ENCODE measurements at places on chromosomes 5 and 9. TPM values are rescaled to one million over a fixed set of nuclear protein-coding genes. Genes with fewer than 3 reads are reported as not detected.

WDR38 gene
- not detected for total RNA-seq

IGFBPL1 gene
- not detected for total RNA-seq

WDR41 gene
- total RNA-seq, result 33.0 TPM

FLT4 gene
- 6.0 TPM for total RNA-seq

C9orf152 gene
- not detected for total RNA-seq

TEK gene
- total RNA-seq, result not detected

TXN gene
- total RNA-seq, result 321 TPM

DNA sequence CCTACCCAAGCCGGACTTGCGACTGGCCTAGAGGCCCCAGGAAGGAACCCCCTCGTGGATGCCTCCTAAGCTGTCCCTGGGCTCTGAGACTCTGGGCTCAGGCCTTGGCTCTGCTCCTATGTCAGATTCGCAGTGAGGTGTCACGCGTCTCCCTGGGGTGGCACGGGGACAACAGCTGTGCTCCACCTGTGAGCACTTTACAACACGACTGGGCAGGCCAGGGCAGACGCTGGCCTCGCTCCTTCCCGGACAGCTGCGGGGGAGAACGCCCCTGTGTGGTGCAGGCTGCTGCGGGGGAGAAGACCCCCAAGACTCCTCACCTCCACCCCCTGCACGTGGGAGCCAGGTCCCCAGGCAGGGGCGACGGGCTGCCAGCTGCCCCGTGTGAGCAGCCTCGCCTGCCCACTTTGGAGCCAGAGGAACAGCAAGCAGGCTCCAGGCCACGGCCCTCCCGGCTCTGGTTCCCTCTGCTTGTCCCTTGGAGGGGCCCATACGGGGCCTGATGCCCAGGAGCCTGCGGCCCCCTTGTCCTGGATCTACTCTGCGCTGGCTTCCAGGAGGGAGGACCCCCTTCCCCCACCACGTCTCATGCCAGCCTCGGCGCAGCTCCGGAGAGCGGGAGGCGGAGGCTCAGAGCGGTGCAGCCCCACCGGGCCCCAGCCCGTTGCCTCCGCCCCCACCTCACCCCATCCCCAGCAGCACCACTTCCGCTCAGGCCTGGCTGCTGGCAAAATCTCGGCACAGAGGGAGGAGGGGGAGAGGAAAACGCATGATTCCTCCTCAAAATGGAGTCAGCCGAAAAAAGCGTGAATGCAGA lies 36.0 kb downstream of the SARDH start:
- peak overlapping the region; percentile 76 for H3K4me3 ChIP-seq
- peak overlapping the region; percentile 92 for H3K27ac ChIP-seq
- H3K4me1 ChIP-seq, result peaks cover 29% of the 10 kb centered on the region
- peak; percentile 68 for DNase-seq

DNA sequence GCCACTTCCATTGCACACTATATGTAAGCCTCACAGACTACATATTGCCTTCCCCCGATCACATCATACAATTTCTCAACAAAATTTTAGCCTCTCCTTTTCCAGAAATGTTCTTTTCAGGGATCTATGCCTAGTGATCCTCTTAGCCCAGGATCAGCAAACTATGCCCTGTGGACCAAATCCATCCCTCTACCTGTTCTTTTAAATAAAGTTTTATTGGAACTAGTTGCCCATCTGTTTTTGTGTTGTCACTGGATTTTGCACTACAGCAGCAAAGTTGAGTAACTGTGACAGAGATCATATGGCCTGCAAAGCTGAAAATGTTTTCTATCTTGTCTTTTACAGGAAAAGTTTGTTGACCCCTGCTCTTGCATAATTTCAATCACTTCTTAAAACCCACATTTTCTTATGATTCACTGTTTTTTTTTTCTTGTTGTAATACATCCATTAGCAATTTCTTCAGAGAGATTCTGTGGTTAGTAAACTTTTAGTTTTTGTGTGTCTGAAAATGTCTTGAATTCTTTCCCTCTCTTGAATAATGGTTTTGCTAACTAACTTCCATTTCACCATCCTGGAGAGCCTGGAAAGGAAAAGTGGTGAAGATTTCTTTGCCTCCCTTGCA lies 7.1 kb downstream of the TXNDC8 start:
- H3K36me3 ChIP-seq, result no peaks in the 10 kb centered on the region
- no peak for DNase-seq
- no peak overlapping the region for H3K27ac ChIP-seq
- H3K4me3 ChIP-seq, result no peak overlapping the region
- H3K4me1 ChIP-seq, result peaks cover 3% of the 10 kb centered on the region
- H3K27me3 ChIP-seq, result no peaks in the 10 kb centered on the region

- H3K4me1 ChIP-seq, result no peaks in the 10 kb centered on the region
- peaks cover 36% of the 10 kb centered on the region for H3K27me3 ChIP-seq
- no peak for DNase-seq
- no peaks in the 10 kb centered on the region for H3K36me3 ChIP-seq
These were observed 10.7 kb upstream of the POU4F3 start for GRCh38 chr5:146327989-146328388.

- DNase-seq, result no peak
- no peak overlapping the region for H3K27ac ChIP-seq
- no peaks in the 10 kb centered on the region for H3K4me1 ChIP-seq
- H3K4me3 ChIP-seq, result no peak overlapping the region
These were observed 1489.8 kb upstream of the C9orf72 start for GRCh38 chr9:29063031-29063430.

DNA sequence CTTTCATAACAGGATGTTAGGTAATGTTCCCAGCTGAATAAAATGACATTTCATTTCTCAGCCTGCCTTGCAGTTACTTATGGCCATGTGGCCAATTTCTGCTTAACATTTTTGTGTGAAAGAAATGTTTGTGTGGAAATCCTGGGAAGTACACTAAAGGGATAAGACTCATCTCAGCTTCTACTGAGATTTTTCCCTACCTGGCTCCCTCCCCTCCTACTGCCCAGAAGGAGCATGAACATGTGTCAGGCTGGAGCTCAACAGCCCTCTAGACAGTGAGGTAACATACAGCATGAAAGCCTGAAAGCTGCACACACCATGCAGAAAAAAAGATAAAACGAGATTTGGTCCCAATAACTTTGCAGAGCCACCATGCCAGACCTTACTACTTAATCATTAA lies 288.4 kb upstream of the COX7C start:
- DNase-seq, result no peak
- no peak overlapping the region for H3K27ac ChIP-seq
- H3K4me1 ChIP-seq, result no peaks in the 10 kb centered on the region
- no peaks in the 10 kb centered on the region for H3K36me3 ChIP-seq
- no peaks in the 10 kb centered on the region for H3K27me3 ChIP-seq
- H3K4me3 ChIP-seq, result no peak overlapping the region

GRCh38 chr9:121357011-121357410 lies 13.0 kb downstream of the STOM start:
- peaks cover 34% of the 10 kb centered on the region for H3K4me1 ChIP-seq
- H3K27me3 ChIP-seq, result no peaks in the 10 kb centered on the region
- no peak for DNase-seq
- peaks cover 18% of the 10 kb centered on the region for H3K36me3 ChIP-seq

- H3K36me3 ChIP-seq, result no peaks in the 10 kb centered on the region
- peaks cover 5% of the 10 kb centered on the region for H3K27me3 ChIP-seq
- H3K4me1 ChIP-seq, result no peaks in the 10 kb centered on the region
- H3K4me3 ChIP-seq, result no peak overlapping the region
- H3K27ac ChIP-seq, result no peak overlapping the region
- DNase-seq, result no peak
These were observed 60.3 kb upstream of the EPB41L4B start for GRCh38 chr9:109381011-109381729.

DNA sequence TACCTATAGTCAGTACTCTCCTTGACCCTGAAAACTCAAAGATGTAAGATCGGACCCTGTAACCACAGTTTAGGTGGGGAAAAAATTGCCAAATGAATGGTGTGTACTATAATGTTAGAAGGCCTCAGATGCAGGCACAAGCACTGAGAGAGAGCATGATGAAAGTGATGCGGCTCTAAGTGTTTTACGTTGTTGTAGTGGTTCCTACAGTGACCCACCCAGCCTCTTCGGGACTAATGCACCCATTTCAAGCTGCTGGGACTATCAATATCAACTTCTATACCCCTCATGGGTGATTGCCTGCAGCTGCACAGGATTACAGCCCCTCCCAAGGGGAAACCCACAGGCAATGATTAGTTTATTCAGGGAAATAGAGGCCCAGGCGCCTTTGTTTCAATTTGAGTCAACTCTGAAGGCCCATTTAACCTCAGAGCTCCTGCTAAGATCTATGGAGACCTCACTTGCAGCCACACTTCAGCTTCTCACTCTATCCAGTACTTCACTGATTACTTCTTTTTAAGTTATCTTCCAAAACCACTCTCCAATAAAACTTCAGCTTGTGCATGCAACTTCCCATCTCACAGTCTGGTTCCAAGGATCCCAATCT lies 340.7 kb downstream of the NR2F1-AS1 start:
- no peak for DNase-seq
- no peaks in the 10 kb centered on the region for H3K27me3 ChIP-seq
- H3K4me3 ChIP-seq, result no peak overlapping the region
- no peak overlapping the region for H3K27ac ChIP-seq

GRCh38 chr5:168311061-168311566 lies 19.7 kb downstream of the WWC1 start:
- H3K27me3 ChIP-seq, result peaks cover 4% of the 10 kb centered on the region
- no peak for DNase-seq
- no peaks in the 10 kb centered on the region for H3K36me3 ChIP-seq
- H3K4me1 ChIP-seq, result no peaks in the 10 kb centered on the region
- no peak overlapping the region for H3K4me3 ChIP-seq

- DNase-seq, result no peak
- H3K4me3 ChIP-seq, result no peak overlapping the region
- H3K36me3 ChIP-seq, result no peaks in the 10 kb centered on the region
- H3K27me3 ChIP-seq, result peaks cover 19% of the 10 kb centered on the region
- H3K4me1 ChIP-seq, result no peaks in the 10 kb centered on the region
These were observed 73.0 kb upstream of the SPOCK1 start for GRCh38 chr5:137572042-137572695.

DNA sequence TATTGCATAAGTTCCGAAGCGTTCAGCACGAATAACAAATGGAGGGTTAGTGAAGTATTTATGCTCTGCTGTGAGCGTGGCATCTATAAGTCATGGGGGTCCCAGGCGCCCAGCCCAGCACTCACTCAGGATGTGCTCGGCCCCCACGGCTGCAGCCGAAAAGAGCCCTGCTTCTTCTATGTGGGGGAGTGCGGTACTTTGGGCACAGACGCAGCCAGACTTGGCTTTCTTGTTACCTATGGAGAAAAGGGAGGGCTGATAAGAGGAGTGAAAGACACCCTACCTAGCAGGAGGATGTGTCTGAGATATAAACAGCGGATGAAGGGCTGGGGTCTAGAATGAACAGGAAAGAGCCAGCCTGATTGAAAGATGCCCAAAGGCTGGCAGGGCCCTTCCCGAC lies 51.4 kb downstream of the MRPL36 start:
- no peak overlapping the region for H3K4me3 ChIP-seq
- no peak overlapping the region for H3K27ac ChIP-seq
- no peaks in the 10 kb centered on the region for H3K4me1 ChIP-seq
- DNase-seq, result no peak
- H3K27me3 ChIP-seq, result no peaks in the 10 kb centered on the region

- no peak overlapping the region for H3K27ac ChIP-seq
- no peak overlapping the region for H3K4me3 ChIP-seq
- DNase-seq, result no peak
- no peaks in the 10 kb centered on the region for H3K27me3 ChIP-seq
- H3K36me3 ChIP-seq, result peaks cover 26% of the 10 kb centered on the region
- H3K4me1 ChIP-seq, result peaks cover 16% of the 10 kb centered on the region
These were observed 27.4 kb downstream of the OXCT1 start for GRCh38 chr5:41842777-41843176.

DNA sequence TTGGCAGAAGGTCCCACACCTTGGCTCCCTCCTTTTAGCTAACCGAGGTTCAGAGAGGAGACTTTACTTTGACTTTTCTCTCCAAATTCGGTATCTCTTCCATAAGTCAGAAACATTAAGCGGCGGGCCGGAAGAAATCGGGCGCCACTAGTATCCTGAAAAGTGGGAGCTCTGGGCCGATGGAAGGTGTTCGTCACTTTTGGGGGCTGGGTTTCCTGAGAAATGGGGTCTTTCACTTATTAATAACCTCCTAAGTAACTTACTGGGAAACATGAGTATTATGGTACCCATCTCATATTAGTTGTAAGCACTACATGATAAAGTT lies 716 bp downstream of the STX17 start:
- H3K4me3 ChIP-seq, result peak overlapping the region; percentile 97
- peak overlapping the region; percentile 96 for H3K27ac ChIP-seq
- no peak for DNase-seq
- H3K27me3 ChIP-seq, result peaks cover 3% of the 10 kb centered on the region
- peaks cover 34% of the 10 kb centered on the region for H3K4me1 ChIP-seq

GRCh38 chr5:39714036-39714698 lies 289.4 kb upstream of the DAB2 start:
- no peak overlapping the region for H3K4me3 ChIP-seq
- peaks cover 4% of the 10 kb centered on the region for H3K4me1 ChIP-seq
- no peaks in the 10 kb centered on the region for H3K27me3 ChIP-seq
- no peaks in the 10 kb centered on the region for H3K36me3 ChIP-seq
- peak; percentile 8 for DNase-seq
- no peak overlapping the region for H3K27ac ChIP-seq

DNA sequence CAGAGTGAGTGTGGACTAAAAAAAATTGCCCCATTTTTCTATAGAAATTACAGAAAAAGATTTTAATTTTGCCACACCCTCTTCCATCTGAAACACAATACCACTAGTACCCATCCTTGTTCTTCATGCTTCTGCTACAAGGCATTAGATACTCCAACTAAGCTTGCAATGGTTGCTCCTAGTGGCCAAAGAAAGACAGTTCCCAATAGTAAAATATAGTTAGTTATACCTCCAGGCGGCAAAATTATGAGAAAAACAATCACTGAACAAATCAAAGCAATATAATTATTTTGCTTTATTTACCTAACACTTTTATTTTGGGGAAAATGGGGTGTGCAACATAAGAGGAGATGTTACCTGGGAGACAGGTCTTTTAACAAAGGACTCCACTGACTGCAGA lies 101.2 kb downstream of the RAPGEF6 start:
- peaks cover 25% of the 10 kb centered on the region for H3K36me3 ChIP-seq
- H3K27me3 ChIP-seq, result no peaks in the 10 kb centered on the region
- H3K27ac ChIP-seq, result peak overlapping the region; percentile 61
- peaks cover 71% of the 10 kb centered on the region for H3K4me1 ChIP-seq
- no peak for DNase-seq

GRCh38 chr9:113956901-113957300 lies 80.8 kb downstream of the ZNF618 start:
- H3K4me3 ChIP-seq, result no peak overlapping the region
- H3K27me3 ChIP-seq, result no peaks in the 10 kb centered on the region
- no peaks in the 10 kb centered on the region for H3K36me3 ChIP-seq
- no peak overlapping the region for H3K27ac ChIP-seq

DNA sequence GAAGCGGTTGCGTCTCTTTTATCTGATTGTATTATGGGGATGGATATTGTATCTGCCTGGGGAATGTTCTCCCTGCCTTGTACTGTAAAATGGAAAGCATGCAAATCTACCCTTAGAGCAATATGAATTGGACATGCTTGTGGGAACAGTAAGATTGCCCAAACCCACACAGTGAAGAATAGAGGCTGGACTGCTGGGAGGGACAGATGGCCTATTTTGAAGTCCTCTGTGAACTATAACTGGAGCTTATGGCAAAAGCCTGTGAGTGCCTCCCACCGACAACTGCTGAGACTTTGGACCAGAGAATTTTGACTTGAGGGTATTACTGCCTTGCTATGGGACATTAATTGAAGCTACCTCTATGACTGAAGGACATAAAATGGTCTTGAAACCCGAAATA lies 168.9 kb downstream of the ERCC6L2 start:
- DNase-seq, result no peak
- peaks cover 16% of the 10 kb centered on the region for H3K4me1 ChIP-seq
- no peak overlapping the region for H3K27ac ChIP-seq
- H3K4me3 ChIP-seq, result no peak overlapping the region
- no peaks in the 10 kb centered on the region for H3K27me3 ChIP-seq
- peaks cover under 1% of the 10 kb centered on the region for H3K36me3 ChIP-seq

Measured in activated naive CD8-positive, alpha-beta T cell treated with anti-CD3 and anti-CD28 coated beads for 36 hours (primary cell).